OCI-LY7 (cell line): ENCODE measurements at places on chromosomes 13 and 19.

DNA sequence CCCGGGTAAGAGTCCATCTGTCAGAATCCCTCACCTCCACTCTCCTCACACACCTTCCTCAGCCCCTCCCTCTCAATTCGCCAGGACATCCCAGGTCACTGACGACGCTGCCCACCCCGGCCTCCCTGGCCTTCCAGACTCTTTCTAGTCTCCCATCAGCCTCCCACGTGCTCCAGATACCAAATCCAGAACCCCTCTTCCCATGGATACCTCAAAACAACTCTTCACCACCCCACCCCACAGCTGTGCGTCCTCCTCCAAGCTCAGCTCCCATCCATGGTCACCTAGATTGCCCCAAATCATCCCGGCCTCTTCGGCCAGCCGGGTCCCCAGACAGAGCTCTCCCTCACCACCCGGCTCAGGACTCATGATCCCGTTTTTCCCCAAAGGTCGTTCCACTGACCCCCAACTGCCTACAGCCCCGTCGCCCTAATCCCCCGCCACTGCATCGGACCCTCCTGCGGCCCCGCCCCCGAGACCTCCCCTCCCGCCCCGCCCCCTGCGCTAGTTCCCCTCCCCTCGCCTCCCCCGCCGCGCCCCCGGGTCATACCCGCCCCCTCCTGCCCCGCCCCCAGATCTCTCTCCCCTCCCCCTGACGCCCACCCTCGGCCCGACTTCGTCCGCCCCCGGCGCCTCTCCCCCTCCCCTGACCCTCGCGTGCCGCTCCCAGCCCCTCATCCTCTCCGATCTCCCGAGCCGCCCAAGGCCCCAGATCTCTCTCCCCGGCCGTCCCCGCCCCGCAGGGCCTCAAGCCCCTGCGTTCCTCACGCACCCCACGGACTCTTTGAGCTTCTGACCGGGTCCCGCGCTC is 546 bp downstream of the UBXN6 start:
- DNase-seq: peak; percentile 69

- no peak for DNase-seq
Observed at GRCh38 chr13:60326273-60326672, 70.7 kb upstream of the TDRD3 start.

- no peak for DNase-seq
Observed at GRCh38 chr19:33621065-33621785, 528 bp upstream of the CHST8 start.

GRCh38 chr13:48344264-48344663 is 40.7 kb downstream of the RB1 start:
- DNase-seq: no peak

DNA sequence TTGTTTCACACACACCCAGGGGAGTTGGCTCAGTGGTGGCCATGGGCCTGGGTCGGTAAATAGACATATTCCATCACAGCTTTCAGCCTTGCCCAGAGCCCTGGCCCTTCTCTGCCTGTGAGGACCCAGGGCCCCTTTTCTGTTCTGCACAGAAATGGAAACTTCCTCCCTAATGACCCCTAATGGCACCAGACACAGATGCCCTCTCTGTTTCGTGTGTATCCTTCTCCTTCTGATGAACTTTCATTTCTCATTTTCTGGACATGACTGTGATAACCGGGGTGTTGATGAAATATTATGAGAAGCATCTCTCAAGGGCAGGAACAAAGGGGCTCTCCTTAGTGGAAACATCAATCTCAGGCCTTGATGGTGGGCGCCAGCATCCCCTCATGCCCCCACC is 12.8 kb downstream of the LILRA1 start:
- DNase-seq: no peak

GRCh38 chr19:756236-756635 is 5.3 kb downstream of the MISP start:
- peak; percentile 47 for DNase-seq

- no peak for DNase-seq
Observed at GRCh38 chr13:111382877-111383276, 62.4 kb downstream of the TEX29 start.

DNA sequence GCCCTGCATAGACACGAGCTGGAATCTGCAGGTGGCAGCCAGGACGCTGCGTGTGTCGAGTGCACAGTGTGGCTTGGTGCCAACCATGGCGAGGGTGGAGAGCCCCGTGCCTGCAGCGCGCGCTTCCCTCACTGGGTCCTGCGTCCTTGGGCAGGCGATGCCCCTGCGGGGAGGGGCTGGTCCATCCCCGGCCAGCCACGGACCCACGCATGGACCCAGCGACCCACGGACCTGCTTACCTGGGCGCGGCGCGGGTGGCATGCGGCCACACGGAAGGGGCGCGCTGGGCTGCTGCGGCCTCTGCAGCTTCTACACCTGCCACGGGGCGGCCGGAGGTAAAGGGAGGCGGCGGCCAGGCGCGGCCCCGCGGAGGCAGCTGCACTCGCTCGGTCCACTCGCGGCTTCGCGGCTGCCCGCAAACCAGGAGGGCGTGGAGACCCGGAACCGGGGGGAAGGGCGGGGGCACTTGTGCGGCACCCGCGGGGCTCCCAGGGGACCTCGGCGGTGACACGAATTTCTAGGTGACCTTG is 569 bp upstream of the MCF2L start:
- peak; percentile 24 for DNase-seq
